AG08396 (cell line): ENCODE measurements at places on chromosomes 6 and 20.

GRCh38 chr20:40565001-40565681 is 123.9 kb downstream of the MAFB start:
- peak; percentile 35 for DNase-seq

DNA sequence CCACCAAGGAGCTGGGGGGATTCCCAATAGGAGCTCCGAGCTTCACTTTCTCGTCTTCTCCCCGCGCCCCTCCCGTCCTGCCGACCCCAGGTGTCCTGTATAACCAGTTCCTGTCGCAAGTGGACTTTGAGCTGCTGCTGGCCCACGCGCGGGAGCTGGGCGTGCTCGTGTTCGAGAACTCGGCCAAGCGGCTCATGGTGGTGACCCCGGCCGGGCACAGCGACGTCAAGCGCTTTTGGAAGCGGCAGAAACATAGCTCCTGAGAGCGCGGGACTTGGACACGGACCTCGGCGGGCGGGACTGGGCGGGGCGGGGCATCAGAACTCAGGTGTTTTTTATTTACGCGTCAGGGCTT is 340 bp upstream of the VARS2 start:
- no peak for DNase-seq

GRCh38 chr20:53040693-53041589 is 68.8 kb downstream of the TSHZ2 start:
- no peak for DNase-seq

- DNase-seq, result no peak
Observed at GRCh38 chr6:106750142-106750918, 121.0 kb downstream of the QRSL1 start.

DNA sequence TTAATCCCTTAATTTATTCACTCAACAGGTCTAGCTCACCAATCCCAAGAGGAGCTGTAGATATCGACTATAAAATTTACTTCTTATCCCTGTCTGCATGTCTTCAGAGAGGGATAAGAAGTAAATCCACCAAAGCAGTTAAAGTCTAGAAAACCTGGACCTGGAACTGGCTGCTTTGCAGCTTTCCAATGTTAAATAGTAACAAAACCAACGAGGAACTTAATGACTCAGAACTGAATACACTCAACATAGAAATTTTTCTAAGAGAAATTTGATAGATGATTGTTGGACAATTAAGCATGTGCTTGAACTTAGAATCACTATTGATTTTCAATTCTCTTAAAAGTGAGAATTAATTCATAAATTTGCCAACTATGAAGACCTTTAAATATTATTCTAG is 11.5 kb upstream of the TMEM244 start:
- no peak for DNase-seq

DNA sequence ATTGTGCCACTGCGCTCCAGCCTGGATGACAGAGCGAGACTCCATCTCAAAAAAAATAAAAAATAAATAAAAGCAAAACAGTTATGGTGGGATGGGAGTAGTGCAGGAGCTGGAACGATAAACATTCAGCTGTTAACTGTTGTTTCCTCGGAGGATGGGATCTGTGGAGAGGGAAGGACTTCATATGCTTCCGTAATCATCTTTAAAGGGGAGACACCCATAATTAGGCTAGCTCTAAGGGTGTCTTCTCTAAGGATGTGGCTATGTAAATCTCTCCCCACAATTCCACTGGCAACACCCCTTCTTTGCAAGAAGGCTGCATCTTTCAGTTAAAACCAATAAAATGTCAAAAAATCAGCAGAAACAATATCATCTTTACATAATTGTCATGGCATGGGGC is 42.6 kb upstream of the MTHFD1L start:
- DNase-seq, result no peak

GRCh38 chr6:15763364-15763763 is 100.5 kb upstream of the DTNBP1 start:
- no peak for DNase-seq
